Globus pallidus (tissue), 1 donor: ENCODE measurements at places on chromosomes 3 and 15.

DNA sequence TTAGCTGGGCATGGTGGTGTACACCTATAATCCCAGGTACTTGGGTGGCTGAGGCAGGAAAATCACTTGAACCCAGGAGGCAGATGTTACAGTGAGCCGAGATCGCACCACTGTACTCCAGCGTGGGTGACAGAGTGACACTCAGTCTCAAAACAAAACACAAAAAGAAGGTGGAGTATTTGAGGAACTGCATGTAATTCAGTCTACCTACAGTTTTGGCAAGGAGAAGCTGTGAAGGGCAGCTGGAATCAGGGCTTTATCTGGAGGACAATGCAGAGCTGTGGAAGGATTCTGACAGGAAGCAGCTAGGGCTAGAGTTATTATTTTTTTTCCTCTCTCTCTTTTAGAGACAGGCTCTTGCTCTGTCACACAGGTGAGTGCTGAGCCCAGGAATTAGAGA lies 6.8 kb downstream of the H1-8 start:
- DNase-seq = no peak

DNA sequence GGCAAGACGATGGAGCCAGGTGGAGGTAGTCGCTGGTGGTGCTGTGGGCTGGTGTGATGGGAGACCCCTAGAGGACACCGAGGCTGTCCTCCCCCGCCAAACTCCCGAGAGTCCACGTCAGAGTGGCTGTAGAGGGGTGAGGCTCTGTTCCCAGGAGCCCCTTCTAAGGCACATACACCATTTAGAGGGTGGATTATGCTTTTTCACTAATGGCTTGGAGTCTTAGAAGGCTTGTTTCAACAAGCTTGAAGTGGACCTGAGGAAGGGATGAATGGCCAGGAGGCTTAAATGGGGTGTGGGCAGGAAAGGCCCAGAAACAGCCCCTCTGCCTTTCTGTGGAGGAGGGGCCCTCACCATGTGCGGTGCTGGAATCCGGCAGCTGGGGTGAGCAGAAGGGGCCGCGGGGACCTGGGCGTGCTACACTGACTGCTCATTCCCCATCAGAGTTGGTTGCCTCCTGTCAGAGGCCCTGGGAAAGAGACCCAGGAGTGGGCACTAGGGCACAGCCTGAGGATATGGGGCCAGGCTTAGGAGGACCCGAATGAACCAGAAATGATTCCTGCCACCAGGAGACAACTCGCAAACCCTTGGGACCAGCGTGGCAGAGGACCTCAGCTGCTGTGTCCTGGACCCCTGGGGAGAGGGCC lies 66.2 kb downstream of the FEM1B start:
- DNase-seq = no peak

DNA sequence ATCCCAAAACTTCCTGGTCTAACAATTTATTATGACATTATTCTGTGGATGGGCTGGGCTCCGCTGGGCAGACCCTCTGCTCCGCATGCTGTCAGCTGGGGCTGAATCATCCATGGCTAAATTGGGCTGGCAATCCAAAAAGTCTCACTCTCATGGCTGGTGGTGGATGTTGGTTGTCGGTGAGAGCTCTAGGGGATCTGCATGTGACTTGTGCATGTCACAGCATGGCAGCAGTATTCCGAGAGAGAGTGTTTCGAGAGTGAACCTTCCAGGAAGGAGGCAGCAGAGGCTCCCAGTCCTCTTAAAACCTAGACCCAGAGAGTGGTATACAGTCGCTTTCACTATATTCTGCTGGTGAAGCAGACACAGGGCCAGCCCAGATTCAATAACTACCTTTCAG lies 9.9 kb downstream of the RARB start:
- DNase-seq = no peak

GRCh38 chr3:138593488-138594149 lies 441 bp downstream of the CEP70 start:
- no peak for DNase-seq

DNA sequence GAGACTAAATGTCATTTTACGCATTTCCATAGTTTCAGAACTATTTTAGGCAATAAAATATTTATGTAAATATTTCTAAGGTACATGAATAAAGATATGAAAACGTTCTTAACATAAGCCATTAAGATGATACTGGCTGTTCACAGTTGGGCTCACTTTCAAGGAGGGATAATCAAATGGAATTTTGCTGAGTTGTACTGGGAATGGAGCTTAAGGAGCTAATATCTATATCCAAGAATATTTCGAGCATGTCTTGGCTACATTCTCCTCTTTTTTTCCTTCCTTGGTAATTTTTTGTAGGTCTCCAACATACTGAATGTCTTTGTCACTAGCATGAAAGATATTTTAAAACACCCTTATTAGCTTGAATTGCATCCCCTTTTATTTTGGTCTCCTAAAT lies 383.4 kb downstream of the RAP2B start:
- no peak for DNase-seq

- DNase-seq = no peak
Measured at GRCh38 chr15:66773129-66773873, 71.3 kb downstream of the SMAD6 start.

GRCh38 chr15:101252836-101253235 lies 988 bp upstream of the CHSY1 start:
- no peak for DNase-seq

- no peak for DNase-seq
Measured at GRCh38 chr3:150006794-150007193, 36.1 kb upstream of the PFN2 start.

GRCh38 chr3:148718982-148719862 lies 21.5 kb downstream of the AGTR1 start:
- DNase-seq = no peak

- no peak for DNase-seq
Measured at GRCh38 chr3:132721479-132722164, 587 bp downstream of the NPHP3 start.

DNA sequence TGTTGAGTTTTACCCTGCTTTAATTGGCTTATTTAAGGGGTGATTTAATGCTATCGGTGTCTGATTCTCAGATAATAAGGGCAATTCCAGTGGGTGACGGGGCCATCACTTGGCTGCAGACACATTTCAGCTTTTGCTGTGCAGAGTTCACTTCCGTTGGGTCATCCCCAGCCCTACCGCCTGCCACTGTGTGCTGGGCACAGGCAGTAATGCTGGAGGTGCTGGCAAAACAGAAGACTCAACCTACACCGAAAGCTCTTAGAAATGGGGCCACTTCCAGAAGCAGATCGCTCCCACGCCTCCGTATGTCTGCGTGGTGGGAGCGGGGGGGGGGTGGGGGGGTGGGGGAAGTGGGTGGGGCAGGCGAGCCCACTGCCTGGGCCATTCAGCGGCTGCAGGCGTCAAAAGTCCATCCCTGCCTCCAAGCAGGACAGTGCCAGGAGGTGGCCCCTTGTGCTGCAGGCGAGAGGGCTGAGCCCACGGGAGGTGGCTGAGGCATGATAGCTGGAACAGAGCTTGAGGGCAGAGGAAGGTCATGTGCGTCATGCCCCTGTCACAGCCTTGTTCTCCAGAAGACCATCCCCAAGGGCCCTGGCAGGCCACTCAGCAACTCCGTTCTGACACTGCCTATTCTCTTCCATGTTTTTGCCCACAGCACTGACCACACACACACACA lies 128.3 kb downstream of the ATP10A start:
- DNase-seq = no peak

DNA sequence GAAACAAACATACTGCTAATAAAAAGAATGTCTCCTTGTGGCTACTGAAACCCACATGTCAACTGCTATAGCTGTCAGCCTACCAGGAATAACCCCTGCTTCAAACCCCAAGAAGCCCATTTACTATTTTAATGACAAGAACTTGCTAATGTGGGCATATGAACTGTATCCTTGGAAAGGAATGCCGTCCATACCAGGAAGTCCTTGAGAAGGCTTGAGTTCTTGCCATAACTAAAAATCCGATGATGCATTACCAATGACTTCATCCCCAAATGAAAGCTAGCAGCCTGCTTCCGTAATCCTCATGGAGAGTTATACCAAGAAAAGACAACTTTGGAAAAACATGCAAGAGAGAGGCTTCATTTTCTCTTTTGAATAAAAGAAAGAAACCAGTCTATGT lies 34.8 kb downstream of the MINDY4B start:
- no peak for DNase-seq

DNA sequence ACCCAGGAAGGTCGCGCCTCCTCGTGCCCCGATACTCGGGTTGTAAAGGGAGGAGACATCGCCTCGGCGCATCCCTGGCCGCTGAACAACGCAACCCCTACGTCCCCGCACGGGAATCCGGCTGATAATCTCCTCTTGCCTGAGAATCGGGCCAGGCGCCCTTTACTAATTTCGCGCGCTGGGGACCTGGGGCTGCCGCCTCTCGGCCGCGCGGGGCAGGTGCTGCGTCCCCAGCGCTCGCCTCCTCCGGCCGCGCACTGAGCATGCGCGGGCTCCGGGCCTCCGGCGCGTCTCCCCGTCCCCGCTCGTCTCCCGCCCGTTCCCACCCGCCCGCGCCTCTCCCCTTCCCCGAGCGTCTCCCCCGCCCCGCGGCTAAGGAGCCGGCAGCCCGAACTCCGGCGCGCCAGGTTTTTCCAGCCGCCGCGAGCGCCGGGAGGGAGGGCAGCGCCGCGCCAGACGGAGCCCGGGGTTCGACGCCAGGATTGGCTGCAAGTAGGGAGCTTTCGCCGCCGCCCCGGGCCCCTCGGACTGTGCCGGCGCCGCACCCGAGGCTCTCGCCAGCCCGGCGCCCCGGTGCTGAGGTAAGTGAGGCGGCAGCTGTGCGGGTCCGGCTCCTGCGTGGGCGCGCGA lies at the start of gene CNTN4:
Gene CNTN4 (plus strand): TSS at position 469 of the 630 bp plus-strand sequence.
- DNase-seq = peak; percentile 30

GRCh38 chr15:26157081-26157480 lies 294.0 kb upstream of the ATP10A start:
- DNase-seq = peak; percentile 11

DNA sequence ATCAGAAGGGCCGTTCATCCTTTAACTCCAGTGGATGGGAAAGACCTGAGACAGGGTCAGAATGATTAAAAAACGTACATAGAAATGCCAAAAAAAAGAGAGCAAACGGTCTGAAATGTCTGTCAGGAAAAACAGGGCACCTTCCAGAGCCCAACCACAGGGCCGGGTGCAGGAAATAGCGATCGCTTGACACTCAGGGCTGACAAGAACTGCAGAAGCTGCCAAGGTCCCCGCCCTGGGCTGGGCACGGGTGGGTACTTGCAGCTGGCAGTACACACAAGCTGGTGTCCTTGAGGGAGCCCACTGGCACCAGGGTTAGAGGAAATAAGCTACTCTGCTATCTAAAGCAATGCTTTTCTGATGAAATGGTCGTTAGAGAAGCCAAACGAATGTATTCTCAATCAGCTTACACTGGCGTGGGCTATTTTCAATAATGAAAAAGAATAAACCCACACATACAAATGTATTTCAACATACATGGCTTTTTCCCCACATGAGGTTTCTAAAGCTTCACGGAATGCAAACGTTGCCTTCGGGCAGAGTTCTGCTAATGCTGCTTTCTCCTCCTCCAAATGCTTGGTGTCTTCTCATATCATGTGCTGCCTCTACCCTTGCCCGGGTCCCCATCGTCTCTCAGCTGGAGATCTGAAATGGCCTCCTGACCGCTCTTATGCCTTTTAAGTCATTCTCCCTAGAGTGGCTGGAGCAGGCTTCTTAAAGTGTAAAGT lies 15.6 kb downstream of the FRMD4B start:
- peak; percentile 77 for DNase-seq

DNA sequence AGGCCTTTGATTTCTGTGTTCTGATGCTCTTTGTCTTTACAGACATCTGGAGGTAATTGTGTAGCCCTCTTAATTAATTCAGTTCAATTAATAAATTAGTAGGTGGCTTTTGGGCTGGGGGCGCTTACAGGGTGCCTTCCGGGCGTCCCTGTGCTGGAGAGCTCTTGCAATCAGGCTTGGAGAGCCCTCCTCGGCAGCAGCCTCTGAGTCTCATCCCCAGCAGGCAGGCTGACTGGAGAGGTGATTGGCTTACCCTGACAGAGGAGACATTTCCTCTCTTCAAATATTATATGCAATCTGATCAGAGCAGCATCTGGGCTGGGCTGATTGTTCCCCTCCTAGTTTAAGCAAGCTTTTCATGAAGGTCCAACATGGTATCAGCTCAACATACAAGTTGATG lies 250.7 kb downstream of the LPP start:
- no peak for DNase-seq

DNA sequence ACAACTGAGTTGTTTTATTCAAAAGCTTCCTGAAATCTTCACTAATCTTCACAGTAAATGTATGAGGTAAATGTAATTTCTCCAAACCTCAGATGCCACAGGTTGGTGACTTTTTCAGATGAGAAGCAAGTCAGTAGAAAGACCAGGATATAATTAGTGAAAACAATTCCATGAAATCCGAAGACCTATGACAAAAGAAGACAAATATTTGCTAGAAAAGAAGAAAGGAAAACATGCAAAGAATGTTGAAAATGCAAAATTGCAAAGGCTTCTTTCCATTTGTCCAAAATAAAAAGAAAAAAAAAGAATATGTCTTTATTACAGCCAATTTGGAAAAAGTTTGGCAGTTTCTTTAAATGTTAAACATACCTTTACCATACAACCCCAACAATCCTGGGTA lies 88.3 kb upstream of the MYRIP start:
- no peak for DNase-seq

DNA sequence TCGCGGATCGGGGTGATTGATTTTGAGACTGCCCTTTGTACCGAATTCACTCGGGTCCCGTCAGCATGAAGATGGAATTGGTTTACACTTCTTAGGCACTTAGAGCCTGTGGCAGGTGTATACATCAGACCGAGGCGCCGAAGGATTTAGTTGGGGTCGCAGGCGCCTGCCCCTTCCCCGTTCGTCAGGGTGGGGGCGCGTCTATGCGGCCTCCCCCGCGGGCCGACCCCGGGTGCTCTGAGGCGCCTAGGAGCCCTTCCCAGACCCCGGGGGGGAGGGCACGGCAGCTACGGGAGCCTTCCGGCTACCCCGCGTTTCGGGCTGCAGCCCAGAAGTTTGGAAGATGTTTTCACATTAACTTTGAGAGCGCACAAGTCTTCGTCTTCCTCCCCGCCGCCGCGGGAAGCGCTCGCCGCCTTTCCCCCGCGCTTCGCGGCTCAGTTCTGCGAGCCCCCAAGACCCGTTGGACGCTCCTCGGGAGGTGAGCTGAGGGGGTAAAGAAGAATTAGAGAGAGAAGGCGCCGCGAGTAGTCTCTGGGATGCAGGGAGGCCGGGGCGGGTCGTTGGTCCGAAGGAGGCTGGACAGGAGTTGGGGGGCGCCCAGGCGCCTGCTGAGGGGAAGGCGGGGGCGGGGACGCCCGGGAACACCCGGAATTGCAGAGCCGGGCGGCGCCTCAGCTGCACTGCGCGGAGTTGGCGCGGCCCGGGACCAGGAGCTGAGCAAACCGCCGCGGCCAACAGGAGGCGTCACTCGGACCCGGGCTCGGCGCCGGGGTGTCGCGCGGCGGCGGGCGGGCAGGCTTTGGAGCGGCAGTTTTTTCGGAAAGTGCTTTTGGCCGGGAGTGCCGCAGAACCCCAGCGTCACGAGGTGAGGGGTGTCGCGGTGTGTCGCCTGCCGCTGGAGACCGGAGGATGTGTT lies 780 bp downstream of the TIPARP start:
- DNase-seq = peak; percentile 38
